ENCODE measurements at places on chromosomes 4 and X. TPM values are rescaled to one million over a fixed set of nuclear protein-coding genes. Genes with fewer than 3 reads are reported as not detected.

Gene SOD3
- 156 TPM for total RNA-seq

Gene CNKSR2
- total RNA-seq: 2.3 TPM

Gene KLHL5
- 74.7 TPM for total RNA-seq

Gene KCNE5
- total RNA-seq: 0.38 TPM

Gene RBMX2
- total RNA-seq: 17.1 TPM

Gene SGMS2
- 221 TPM for total RNA-seq

Measured in regular cardiac myocyte (primary cell).